Head of caudate nucleus (tissue), 42 donors: ENCODE measurements at places on chromosomes 4 and X.

- no peak for DNase-seq
Observed at GRCh38 chr4:155419266-155419665, 42.5 kb upstream of the MAP9 start.

- peak; percentile 70 for DNase-seq
Observed at GRCh38 chrX:103607364-103608305, at the start of gene TCEAL3. TSS of gene TCEAL3 (plus strand) at chrX:103607963. CDS start at chrX:103609065, 1,102 bp downstream.

GRCh38 chrX:70762285-70762684, 146.2 kb downstream of the TEX11 start:
- DNase-seq = no peak

DNA sequence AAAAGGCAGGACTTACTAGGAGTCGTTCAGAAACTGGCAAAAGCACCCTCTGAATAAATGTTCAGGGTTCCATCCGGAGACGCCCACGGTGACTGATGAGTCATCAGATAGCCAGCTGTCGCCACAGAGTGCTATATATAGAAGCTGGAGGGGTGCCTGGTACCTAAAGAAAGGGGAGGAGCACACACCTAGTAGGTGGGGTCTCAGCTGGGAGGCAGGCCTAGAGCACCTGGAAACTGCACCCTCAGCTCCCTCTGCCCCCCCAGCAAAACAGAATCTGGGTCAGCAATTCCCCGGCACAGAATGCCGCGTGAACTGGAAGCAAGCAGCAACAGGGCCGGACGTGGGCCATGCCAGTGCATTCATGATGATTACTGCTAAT, 242.0 kb downstream of the BCOR start:
- no peak for DNase-seq

GRCh38 chr4:141159027-141159426, 25.8 kb upstream of the RNF150 start:
- no peak for DNase-seq

GRCh38 chr4:114677346-114677979, 78.9 kb downstream of the UGT8 start:
- DNase-seq = no peak

- no peak for DNase-seq
Observed at GRCh38 chr4:3202836-3203820, 45.8 kb upstream of the MSANTD1 start.

GRCh38 chr4:5757536-5757935, 46.5 kb downstream of the EVC start:
- DNase-seq = no peak

DNA sequence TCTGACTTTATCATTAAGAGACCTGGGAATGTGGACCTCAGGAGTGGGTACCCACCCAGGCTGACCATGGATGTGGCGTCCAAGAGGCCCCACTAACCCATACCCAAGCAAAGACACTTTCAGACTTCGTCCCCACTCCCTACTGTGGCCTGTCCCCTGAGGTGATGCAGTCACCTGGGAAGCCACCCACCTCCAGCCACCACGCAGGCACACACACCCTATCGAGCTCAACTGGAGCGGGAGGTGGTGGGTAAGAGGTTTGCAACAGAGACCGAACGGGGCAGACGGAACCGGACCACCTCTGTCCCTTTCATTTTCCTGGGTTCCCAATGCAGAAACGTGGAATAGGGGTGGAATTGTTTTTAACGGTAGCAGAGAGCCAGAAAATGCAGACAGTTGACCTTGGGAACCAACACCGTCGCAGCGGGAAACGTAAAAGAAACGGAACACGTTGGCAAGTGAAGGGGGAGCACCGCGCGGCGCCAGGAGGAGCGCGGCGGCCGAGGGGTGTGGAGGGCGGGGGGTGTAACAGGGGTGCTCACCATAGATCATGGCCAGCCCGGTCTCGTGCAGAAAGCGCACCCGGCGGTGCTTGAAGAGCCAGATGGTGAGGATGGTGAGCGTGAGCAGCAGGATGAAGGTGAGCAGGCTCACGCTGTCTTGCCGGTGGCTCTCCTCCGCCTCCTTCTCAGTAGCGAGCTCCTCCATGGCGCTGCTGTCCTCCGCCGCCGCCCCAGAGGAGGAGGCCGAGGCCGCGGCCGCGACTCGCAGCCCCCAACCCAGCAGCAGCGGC, 559 bp downstream of the SLC9A7 start:
- DNase-seq = peak; percentile 41

- DNase-seq = no peak
Observed at GRCh38 chrX:86148594-86148993, 343 bp downstream of the DACH2 start.

DNA sequence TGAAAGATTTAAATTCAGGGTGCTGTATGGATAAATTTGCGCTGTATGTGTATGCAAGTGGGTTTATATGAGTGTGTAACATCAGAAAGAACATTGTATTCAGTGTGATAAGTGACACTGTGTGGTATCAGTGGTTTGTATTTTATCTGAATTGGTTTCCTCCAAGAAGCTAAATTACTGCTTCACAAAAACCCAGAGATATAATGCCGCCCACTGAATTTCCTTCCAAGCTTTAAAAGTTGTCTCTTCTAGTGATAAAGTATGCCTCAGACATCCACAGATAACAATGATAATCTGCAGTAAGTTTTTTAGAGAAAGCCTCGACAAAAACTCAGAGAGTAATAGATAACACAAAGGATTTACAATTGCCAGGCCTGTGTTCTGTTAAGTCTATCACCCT, 710.6 kb upstream of the HS3ST1 start:
- no peak for DNase-seq

- no peak for DNase-seq
Observed at GRCh38 chr4:5615496-5616075, 92.8 kb downstream of the EVC2 start.

GRCh38 chr4:2330091-2331042, 68.5 kb upstream of the MXD4 start:
- DNase-seq = no peak

GRCh38 chr4:138576684-138577083, 334.5 kb upstream of the SLC7A11 start:
- DNase-seq = no peak

DNA sequence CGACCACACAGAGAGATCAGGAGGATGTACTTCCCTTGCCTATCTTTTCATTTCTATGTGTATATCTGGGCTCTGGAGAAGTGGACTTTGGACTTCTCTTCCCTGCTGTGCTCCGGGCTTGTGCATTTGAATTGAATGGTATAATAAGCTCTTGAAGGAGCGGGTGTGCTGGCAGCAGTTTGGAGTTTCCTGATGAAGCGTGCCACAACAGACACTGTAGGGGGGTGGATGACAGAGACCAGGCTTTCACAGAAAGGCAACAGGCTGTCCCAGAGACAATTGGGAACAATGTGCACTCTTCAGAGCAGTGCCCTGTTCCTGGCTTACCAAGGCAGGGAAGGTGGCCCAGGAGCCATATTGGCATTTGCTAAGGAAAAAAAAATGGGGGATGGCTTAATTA, 170.1 kb downstream of the FRMPD4 start:
- DNase-seq = no peak

DNA sequence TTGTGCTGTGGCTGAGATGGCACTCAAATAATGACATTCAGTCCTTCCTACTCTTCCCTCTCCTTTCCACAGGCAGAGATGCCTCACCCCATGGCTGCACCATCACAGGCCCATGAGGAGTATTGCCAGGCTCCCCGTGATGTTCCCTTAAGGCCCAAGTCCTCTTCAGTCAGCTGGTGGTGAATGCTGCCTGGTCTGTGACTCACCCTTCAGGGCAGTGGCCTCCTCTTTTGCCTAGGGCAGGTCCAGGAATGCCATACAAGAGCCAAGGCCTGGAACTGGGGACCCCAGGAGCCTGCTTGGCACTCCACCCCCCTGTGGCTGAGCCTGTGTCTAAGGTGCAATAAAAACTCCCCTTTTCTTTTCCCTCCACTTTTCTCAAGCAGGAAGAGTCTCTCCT, 144.2 kb upstream of the GEMIN8 start:
- DNase-seq = no peak

GRCh38 chr4:90951037-90951436, 823.8 kb downstream of the CCSER1 start:
- DNase-seq = no peak

DNA sequence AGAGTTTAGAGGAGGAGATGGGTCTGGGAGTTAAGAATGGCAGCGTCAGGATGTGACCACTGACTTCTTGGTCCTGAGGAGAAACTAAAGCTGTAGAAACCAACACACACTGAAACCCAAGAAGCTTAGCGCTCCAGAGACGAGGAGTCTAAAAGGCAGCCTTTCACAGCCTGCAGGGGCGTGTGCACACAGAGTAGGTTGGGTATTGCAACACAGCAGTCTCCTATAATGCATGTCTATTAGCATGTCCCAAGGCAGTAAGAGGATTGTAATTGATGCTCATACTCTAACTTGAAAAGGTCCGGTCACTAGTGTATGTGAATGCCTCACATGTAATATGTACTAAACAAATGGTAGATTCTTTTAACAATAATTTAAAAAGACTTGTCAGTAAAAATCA, 57.4 kb downstream of the PTTG2 start:
- DNase-seq = no peak

GRCh38 chrX:58025979-58026378, 115.7 kb upstream of the ZXDA start:
- DNase-seq = peak; percentile 38

GRCh38 chr4:100778431-100778830, 260.6 kb upstream of the EMCN start:
- DNase-seq = no peak

- DNase-seq = no peak
Observed at GRCh38 chr4:42655269-42655637, 1.7 kb downstream of the ATP8A1 start.

- no peak for DNase-seq
Observed at GRCh38 chrX:149853925-149854324, 27.1 kb upstream of the MAGEA8 start.

DNA sequence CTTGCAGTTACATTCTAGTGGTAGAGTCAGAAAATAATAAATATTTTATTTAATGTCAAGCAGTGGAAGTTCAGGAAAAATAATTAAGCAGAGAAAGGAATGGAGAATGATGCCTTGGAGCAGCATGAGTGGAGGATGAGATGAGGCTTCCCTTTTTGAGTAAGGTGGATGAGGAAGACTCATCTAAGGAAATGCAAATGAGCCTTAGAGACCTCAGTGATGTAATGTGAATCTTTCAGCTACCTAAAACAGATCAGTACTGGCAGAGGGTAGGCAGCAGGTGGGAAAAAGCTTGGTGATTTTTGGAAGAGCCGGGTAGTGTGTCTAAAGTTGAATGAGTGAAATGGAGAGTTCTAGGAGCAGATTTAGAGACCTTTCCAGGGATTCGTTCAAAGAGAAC, 118.2 kb downstream of the GRID2 start:
- no peak for DNase-seq

DNA sequence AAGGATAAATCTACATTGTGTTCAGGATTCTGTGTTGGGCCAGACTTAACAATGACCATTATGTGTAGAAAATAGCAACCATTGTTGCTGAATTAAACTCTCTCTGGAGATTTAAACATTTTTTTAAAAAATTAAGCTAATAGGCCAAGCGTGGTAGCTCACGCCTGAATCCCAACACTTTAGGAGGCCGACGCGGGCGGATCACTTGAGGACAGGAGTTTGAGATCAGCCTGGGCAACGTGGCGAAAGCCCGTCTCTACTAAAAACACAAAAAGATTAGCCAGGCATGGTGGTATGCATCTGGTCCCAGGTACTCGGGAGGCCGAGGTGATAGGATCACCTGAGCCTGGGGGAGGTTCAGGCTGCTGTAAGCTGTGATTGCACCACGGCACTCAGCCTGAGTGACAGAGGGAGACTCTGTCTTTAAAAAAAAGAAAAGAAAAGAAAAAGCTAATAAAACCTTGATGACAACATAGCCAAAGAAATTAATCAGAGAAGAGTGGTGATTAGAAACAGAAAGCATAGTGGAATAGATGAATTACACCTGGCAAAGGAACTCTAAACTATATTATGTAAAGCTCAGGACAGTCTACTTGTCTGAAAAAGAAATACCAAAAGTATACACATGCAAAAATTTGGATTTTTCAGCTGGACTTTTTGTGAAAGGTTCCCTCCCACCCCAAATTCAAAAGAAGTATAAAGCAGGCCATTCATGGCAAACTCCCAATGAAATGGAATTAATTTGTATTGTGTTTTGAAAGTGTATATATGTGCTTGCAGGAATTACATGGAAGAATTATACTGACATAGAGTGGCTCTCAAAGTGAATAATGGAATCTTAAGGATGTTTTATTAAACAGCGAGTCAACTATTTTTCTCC, 21.9 kb downstream of the PLS3 start:
- no peak for DNase-seq

GRCh38 chr4:95264843-95265242, 283.9 kb downstream of the UNC5C start:
- DNase-seq = no peak

- DNase-seq = no peak
Observed at GRCh38 chrX:41047878-41048534, 37.2 kb upstream of the USP9X start.

GRCh38 chrX:56726605-56727004, 2.4 kb upstream of the NBDY start:
- DNase-seq = peak; percentile 21

DNA sequence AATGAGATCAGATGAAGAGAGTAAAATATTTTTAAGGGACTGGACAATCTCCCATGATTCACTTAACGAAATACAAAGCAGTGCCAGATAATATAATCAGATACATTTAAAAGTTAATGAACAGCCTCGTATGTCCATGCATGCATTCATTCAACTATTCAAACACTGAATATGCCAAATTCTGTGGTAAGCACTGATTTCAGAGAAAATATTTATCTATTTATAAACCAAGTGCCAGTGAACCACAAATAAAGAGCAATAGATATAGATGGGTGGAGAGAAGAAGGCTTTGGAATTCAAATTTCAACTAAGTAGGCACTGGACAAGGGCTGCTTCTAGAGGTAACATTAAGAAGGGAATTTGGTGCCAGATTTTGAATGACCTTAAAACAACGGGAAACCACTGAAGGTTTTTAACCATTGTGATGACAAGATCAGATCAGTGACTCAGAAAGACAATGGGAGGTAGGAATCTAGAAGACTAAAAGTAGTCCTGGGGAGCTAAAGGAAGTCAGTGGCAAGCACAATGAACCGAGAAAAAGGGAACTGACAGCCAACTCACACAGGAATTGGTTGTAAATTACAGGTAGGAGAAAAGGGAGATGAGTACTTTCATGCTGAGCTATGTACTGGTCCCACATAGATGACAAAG, 14.2 kb downstream of the ELOVL6 start:
- no peak for DNase-seq

DNA sequence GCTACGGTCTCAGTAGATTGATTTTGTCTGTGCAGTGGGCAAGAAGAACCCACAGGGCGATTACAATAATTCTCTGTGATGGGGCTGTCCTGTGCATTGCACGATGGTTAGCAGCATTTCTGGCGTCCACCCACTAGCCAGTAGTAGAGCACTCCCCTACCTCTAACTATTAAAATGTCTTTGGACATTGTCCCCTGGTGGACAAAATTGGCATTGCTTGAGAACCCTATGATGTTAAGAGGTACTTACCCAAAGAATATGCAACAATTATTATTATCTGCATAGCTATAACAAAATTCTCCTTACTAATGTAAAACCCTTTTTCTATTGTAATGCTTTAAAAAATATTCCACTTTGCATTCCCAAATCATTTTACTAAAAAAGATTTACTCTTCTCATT, 109.5 kb upstream of the VCX3A start:
- peak; percentile 40 for DNase-seq

- DNase-seq = no peak
Observed at GRCh38 chr4:61614231-61614630, 414.1 kb downstream of the ADGRL3 start.

- no peak for DNase-seq
Observed at GRCh38 chrX:119672426-119672825, 20.5 kb downstream of the SEPTIN6 start.

- no peak for DNase-seq
Observed at GRCh38 chr4:1851575-1852410, 4.2 kb downstream of the LETM1 start.

- no peak for DNase-seq
Observed at GRCh38 chrX:12304261-12304660, 166.0 kb downstream of the FRMPD4 start.
